ENCODE measurements at places on chromosomes 3 and 15.

DNA sequence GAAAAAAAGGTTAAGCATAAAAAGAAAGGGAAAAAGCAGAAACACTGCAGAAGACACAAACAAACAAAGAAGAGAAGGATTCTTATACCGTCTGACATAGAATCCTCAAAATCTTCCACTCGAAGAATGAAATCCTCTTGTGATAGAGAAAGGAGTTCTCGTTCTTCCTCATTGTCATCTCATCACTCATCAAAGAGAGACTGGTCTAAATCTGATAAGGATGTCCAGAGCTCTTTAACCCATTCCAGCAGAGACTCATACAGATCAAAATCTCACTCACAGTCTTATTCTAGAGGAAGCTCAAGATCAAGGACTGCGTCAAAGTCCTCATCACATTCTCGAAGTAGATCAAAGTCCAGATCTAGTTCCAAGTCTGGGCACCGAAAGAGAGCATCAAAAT lies 16.5 kb upstream of the ZBTB47 start:
- no peak for DNase-seq

DNA sequence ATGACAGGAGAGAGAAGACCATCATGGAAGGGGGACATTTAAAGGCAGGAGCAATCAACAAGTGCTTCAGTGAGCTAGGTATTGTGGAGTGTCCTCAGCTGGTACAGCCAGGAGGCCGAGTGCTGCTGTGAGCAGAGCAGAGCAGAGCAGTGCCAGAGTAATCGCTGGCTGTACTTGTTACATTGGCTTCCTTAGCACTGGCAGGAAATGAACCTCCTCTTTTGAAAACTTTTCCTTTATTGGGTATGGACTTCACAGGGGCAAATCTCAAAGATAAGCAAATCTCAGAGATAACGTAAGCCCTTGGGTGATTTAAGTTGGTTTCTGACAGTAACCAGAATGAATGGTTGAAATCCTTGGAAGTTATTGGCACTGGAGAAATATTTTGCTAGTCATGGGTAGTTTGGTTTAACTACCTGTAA lies 2.1 kb downstream of the SH3GL3 start:
- no peak for DNase-seq

- no peak for DNase-seq
These were observed 18.8 kb downstream of the AMOTL2 start for GRCh38 chr3:134355416-134355815.

- DNase-seq, result no peak
These were observed 16.2 kb downstream of the TERC start for GRCh38 chr3:169748670-169749069.

- no peak for DNase-seq
These were observed 351 bp downstream of the INSYN1 start for GRCh38 chr15:73752806-73753193.

DNA sequence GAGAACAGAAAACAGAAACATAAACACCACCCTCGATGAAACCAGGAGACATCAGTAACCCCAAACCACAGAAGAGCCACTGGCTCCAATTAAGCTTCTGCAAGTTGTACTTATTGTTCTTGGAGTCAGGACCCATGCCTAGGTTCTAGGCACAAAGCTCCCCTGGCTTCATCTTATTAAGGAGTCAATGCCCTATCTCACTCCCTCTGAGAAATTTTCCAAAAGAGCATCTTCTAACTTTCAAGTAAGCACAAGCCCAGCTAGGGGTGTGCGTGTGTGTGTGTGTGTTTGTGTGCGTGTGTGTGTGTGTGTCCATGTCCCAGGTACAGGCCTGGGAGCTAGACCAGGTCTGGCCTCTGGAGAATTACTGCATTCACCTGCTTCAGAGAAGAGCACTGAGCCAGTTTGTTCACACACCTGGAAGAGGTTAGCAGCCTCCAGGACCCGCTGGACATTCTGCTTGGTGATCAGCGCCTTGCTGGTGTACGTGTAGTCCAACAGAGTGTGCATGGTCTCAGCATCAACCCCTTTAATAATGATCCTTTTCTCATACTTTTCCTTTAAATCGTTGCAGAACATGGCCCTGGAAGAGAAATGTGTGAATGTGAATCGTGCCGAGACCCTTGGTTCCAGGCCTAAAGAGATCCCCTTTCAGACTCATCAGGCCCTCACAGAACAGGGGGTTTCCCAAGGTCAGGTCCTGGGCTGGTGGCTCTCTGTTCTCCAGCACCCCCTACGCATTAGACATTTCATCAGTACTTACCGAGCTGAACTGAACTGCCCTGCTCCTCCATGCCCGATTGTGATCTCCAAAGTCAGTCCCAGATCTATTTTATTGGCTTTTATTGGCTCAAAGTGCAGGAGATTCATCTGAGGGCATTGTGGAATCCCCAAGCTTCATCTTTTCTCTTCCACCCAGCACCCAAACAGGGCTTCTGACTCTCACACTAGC lies 27.8 kb downstream of the KLHL6 start:
- DNase-seq, result peak; percentile 73

DNA sequence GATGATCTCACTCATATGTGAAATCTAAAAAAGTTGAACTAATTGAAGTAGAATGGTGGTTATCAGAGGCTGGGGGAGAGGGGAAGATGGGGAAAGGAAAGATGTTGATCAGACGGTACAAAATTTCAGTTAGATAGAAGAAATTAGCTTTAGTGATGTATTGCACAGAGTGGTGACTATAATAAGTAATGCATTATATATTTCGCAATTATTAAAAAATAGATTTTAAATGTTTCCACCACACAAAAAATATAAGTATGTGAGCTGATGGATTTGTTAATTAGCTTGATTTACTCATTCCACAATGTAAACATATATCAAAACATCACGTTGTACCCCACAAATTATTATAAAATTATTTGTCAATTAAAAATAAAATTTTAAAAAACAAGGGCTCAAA lies 8.1 kb downstream of the SUMF1 start:
- no peak for DNase-seq

Measured in GM12878 (cell line).